ENCODE measurements at places on chromosomes 13 and 19. TPM values are rescaled to one million over a fixed set of nuclear protein-coding genes. Genes with fewer than 3 reads are reported as not detected.

- DNase-seq, result no peak
These were observed 313.2 kb downstream of the UQCRFS1 start for GRCh38 chr19:28899703-28900102.

The MEDAG gene
- total RNA-seq, result 1.7 TPM

The NMRK2 gene
- not detected for total RNA-seq

GRCh38 chr13:85772367-85772766 is 26.9 kb downstream of the SLITRK6 start:
- no peak for DNase-seq

- DNase-seq, result peak; percentile 81
These were observed 22.3 kb downstream of the SLC7A1 start for GRCh38 chr13:29573190-29573589.

DNA sequence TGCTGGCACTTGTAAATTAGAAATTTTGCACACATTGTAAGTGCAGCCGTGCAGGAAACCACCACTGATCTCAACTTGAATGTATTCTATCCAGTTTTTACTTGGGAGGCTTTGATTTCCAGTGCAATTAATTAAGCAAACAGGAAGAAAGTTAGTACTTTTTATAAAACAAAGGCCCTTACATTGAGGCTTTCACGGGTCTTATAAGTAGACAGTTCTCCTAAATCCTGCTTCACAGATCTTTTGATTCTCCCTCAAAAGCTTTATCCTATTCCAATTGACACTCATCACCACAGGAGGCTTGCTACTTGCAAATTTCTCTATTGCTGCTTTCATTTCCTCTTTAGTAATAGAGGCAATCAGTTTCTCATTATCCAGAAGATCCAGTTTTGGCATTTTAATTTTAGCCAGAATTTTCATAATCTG is 90.1 kb downstream of the ERCC5 start:
- DNase-seq, result no peak

The PROZ gene
- not detected for total RNA-seq

The GYS1 gene
- 41.3 TPM for total RNA-seq

DNA sequence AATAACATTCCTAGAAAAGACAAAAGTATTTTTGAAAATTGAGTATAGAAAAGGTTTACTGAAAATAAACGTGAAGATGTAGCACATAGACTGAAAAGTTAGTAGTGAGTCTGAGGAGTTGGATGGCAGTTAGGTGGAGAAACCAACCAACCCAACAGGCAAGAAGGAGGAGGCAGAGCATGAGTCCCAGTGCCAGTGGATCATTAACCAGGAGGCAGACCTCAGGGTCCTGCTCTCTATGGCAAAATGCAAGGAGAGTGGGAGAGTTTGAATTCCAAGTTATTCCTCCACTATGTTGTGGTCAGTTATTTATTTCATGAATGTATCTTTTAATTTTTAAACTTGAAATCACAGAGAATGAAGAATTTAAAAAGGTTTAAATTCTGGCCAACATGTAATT is 446.4 kb downstream of the GPC6 start:
- no peak for DNase-seq

The IGFLR1 gene
- total RNA-seq, result 14.8 TPM

GRCh38 chr19:50318438-50318837 is 10.7 kb downstream of the KCNC3 start:
- DNase-seq, result no peak

DNA sequence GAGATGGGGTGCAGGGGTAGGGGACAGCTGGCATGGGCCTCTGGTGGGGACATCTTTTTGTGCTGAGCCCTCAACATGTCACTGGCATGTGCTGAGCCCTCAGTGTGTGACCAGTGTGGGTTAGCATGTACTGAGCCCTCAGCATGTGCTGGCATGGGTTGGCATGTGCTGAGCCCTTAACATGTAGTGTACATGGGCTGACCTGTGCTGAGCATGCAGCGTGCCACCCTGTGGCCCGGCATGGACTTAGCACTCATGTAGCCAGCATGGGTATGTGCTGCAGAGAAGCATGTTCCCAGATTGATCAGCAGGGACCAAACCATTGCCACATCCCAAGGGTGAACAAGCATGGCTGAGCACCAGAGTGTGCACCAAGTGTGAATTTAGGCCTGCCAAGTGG is 11.5 kb downstream of the HIPK4 start:
- no peak for DNase-seq

DNA sequence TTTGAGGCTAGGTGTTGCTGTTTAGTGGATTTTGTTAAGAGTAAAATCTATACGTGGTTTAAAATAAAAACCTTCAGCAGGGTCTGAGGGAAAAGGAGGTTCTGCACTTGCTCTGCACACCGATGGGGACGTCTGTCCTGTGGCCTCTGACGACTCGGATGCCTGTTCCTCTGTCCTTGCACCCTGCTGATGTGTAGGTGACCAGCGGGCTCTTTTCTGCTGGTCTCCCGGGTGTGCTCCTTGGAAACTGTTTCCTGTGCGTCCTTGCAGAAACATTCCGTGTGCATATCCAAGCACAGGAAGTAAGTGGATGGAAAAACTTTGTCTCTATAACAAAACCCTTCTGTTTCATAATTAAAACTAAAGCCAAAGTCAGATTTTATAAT is 3.8 kb downstream of the ATP4B start:
- DNase-seq, result no peak

- peak; percentile 51 for DNase-seq
These were observed 43.1 kb downstream of the CEBPG start for GRCh38 chr19:33416307-33417215.

The MYBPC2 gene
- total RNA-seq, result not detected

DNA sequence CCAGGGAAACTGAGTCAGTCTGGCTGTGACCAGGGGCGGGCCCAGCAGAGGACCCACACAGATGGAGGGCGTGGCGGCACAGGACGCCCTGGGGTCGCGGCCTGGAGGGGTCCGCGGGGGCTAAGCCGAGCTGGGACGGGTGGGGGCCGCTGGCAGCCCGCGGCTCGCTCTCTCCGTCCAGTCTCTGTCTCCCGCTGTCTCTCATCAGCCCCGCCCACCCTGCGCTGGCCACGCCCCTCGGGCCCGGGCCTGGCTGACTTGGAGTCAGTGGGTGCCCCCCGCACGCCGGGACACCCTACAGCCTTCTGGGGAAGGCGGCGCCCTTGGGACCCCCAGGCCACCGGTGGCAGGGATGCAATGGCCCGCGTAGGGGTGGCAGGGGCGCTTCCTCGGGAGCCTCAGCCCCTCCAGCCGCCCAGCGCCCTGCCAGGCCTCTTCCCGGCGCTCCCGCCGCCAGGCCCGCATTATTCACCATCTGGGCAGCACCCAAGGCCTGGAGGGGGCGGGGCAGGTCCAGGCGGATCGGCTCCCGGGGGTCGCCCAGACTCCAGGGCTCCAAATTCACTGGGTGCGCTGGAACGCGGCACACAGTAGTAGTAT is at the start of gene TBXA2R:
Gene TBXA2R (minus strand): TSS at position 186 of the 600 bp plus-strand sequence. CDS start 6,241 bp downstream, outside the sequence.
- DNase-seq, result peak; percentile 56
